Mesenteric fat pad (tissue), 1 donor: ENCODE measurements at places on chromosomes 3 and 15. TPM values are rescaled to one million over a fixed set of nuclear protein-coding genes. Genes with fewer than 3 reads are reported as not detected.

The SUSD5 gene
- 0.26 TPM for total RNA-seq

The GOLGA8M gene
- total RNA-seq, result 5.8 TPM

The LRRIQ4 gene
- total RNA-seq, result not detected

The SAMD7 gene
- total RNA-seq, result not detected

The ACTL6A gene
- 35.0 TPM for total RNA-seq

GRCh38 chr3:134666466-134666865 lies 15.6 kb upstream of the KY start:
- no peak for DNase-seq

DNA sequence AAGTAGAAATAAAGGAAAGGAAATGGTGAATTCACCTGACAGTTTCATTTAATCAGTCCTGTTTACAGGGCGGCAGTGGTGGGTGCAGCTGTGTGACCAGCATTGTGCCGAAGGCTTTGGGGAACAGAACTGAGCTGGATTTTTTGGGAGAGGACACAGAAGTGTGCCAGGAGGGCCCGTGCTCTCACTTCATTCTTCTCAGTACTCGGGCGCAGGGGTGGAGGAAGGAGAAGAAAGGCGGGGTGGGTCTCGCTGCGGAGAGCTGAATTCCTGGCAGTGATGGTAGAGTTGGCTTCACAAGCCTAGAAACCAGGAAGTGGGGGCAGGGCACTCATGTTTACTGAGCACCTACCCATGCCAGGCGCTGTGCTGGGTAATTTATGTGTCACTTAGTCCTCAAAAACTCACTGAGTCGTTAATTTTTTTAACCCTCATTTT lies 64.6 kb downstream of the CRTC3 start:
- peak; percentile 92 for DNase-seq

GRCh38 chr3:122975924-122976293 lies 51.7 kb downstream of the SEMA5B start:
- DNase-seq, result no peak

DNA sequence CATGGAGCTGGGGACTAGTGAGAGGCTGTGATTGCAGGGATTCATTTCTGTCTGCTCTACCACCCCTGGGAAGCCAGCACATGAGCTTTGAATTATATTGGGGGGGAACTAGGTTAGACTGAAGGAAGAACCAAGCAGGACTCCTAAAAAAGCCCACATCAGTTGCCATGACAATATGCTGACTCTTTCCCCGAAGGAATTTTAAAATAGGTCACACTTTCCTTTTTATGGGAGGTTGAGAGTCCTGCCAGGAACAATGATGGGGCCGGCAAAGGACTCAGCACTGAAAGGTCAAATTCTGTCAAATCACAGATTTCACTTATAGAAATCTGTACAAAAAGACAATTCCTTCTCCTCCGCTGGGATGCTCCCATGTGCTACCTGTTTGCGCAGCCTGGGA lies 130.8 kb downstream of the ZNF621 start:
- DNase-seq, result peak; percentile 35

GRCh38 chr3:106033654-106034053 lies 164.8 kb upstream of the CBLB start:
- no peak for DNase-seq

GRCh38 chr15:98758224-98758623 lies 109.9 kb downstream of the IGF1R start:
- no peak for DNase-seq

GRCh38 chr15:74239051-74239705 lies 3.1 kb downstream of the CCDC33 start:
- no peak for DNase-seq

- no peak for DNase-seq
These were observed 222.0 kb upstream of the GAP43 start for GRCh38 chr3:115401298-115401697.

- DNase-seq, result no peak
These were observed 31.6 kb downstream of the ZDHHC19 start for GRCh38 chr3:196179380-196180308.

DNA sequence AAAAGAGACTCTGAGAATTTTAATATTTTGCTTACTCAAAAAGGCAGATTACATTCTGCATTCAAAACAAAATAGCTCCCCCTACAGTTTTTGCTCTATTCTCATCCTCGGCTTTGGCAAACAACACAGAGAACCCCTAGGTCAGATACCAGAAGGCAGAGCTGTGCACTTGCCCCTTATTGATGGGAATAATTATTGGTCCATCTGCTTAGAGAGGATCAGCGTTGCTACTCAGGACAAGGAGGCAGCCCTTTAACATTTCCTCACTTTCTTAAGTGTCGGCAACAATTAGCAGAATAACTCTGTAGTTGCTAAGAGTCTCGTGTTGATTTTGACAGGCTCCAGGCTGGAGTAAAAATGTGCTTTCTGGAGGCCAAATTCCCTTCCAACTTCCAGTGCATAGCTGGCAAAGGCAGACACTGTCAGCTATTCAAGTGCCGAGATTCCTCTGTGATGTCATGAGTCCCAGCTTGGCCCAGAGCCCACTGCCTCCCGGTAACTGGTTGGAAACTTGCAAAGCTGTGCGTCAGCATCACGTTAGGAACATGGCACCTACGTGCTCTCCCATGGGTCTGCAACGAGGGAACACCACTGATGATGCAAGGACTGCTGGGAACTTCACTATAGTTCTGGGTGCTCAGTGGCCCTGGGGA lies 482.7 kb upstream of the ADAMTS9 start:
- DNase-seq, result peak; percentile 94

GRCh38 chr3:41169023-41169422 lies 30.3 kb upstream of the CTNNB1 start:
- no peak for DNase-seq

DNA sequence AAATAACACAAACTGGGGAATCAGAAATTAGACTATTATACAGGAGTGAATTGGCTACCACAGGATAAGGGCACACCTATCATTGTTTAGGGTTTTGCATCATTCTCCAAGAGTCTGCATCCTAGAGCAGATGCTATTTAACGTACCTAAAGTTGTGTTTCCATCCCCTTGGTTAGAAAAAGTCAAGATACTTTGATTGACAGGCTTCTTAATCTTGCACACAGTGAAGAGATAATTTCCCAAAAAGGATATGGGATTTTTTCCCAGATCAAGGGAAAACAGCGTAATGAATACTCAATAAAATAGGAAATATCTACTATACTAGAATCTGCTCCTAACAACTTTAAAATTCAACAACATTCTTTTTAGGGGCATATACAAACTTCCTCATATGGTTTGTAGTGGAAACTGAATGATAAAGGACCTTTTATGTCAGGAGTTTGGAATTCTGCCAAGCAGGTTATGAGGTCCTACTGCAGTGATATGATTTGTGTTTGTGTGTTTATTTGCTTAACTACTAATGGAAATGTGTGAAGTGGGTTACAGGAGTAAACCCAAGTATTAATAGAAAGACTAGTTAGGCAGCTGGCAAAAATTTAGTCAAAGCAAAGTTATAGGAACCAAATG lies 124.1 kb upstream of the MME start:
- no peak for DNase-seq

- no peak for DNase-seq
These were observed 37.4 kb downstream of the ZNF860 start for GRCh38 chr3:32018757-32019564.

DNA sequence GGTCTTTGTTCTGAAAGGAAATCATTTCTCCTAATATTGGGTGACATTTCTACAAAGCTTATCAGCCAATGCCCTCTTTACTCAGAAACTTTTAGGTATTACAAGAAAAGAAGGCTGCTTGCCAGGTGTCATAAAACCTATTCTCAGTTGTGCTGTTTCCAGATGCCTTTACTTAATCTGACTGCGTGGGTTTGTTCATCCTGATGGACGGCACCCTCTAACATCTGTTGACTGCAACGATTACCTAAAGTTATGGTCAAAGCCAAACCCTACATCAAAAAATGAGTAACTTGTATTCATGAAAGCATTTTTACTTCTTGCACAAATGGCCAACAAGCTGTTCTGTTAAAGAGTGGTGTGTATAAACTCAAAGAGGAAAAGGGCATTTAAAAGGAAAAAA lies 207.7 kb upstream of the PDZRN3 start:
- no peak for DNase-seq

DNA sequence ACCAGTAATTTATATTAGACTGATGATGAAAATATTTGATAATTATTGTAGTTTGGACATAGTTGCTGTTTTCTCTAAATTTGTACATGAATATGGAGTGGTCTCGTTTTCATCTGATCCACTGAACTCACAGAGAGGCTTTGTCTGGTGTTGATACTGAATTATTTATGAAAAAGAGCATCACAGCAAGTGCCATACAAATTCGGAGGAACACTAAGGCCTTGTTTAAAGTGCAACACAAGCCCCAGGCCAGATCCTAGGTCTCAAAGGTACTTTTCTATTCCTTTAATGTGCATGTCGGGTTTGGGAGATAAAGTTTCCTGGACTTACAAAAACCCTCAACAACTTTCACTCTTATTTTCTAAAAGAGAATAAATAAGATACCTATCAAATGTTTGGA lies 796.8 kb upstream of the EPHA6 start:
- DNase-seq, result no peak

DNA sequence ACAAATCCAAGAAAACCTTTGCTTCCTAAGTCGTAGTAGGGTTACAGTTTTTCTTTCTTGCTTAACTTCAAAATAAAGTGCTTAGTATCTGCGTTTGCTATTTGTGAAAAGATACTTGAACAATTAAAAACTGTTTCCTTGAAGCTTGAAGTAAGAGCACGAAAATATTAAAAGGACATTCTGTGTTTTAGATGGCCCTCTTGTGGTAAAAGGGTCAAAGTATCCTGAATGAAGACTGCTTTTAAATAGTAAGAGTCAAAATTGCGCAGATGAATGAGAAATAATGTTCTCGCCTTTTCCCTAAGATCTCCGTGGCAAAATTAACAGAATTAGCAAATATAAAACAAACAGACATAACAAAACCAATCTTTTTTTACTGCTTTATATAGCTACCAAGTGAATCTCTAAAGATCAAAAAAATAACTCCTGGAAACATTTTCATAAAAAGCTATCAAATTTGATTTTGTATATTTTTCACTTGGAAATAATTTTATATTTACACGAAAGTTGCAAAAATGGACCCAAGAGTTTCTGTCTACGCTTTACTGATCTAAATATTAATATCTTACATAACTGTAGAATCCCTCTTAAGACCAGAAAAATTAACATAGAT lies 175.4 kb downstream of the MBNL1 start:
- no peak for DNase-seq

DNA sequence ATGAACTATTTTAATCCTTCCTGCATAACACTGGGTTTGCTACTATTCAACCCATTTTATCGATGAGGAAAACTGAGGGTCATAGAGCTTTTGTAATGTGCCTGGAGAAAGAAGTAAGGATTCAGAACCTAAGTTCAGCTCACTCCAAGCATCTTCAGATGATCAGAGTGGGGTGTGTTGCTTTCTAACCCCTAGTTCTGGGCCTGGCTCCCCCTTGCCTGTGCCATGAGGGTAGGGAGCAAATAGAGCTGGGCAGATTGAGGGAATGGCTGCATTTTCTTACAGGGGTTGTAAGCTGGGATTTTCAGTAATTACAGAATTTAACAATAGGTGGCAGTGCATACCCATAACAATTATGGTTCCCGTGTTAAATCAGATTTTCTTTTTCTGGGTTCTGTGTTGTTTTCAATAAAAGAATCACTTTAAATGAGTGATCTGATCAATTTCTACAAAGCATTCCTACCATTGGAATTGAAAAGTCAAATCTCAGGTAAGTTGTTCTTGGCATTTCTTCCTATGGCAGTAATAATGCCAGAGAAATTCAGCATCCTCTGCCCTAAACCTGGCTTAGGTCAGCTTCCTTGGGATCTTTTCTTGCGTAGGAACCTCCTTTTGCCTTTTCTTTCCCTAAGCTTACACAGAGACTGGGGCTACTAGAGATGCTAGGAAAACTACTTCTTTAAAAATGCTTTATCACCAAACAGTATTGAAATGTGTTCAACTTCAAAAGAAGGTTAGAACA lies 103.8 kb upstream of the IL12A start:
- no peak for DNase-seq

- peak; percentile 74 for DNase-seq
These were observed 22.5 kb downstream of the SLC41A3 start for GRCh38 chr3:126061301-126062032.

DNA sequence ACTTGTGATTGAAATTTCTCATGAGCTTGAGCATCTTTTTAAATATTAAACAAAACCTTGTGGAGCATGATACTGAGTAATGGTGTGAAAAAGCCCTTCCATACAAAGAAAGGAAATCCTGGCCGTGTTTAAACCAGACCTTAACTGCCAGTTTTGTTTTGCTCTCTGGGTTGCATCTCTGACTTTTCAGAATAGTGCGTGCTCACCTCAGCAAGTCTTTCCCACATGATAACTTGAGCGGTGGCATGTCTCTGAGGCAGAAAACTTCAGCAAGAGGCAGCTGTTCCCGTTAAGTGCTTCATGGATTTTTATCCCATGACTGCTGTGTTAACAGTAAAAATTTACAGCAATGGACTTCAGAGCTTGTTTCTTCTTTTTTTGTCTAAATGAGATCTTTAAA lies 393.3 kb downstream of the FEZF2 start:
- DNase-seq, result no peak

DNA sequence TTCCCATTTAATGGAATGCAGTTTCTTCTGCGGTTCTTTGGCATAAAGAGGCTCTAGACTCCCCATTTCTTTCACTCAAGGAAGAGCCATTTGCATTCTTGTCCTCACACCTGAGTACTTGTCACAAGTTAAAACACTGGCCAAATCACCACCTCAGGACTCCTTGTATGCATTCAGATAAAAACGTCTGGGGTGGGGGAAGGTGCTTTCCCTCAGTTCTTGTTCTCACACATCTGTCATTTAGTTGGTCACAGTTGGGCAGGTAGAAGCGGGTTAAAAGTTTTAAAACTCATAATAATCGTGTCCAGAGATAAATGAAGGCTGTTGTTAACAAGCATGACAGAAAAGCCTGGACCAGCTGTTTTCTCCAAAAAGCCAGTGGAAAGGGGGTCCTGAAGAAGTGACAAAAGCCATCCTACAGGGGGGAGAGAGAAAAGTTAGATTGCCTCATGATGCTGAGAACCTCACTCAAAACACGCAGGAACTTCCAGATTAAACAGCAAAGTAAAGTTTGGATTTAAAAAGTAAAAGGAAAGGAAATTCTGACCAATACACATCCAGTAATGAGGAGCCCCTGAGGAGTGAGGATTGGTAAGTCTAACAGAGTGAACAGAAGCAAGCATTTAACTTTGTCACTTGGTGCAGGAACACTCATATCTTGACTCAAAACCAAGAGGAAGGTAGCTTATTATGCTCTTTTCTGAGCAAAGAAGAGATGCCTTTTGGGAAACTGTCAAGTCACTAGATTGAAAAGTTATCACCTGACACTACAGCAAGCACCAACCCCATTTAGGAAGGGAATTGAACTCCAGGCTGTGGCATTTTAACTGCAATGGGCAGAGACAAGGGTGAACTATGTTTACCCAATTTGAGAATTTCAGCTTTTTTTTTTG lies 2.8 kb downstream of the BCL2L10 start:
- DNase-seq, result no peak

DNA sequence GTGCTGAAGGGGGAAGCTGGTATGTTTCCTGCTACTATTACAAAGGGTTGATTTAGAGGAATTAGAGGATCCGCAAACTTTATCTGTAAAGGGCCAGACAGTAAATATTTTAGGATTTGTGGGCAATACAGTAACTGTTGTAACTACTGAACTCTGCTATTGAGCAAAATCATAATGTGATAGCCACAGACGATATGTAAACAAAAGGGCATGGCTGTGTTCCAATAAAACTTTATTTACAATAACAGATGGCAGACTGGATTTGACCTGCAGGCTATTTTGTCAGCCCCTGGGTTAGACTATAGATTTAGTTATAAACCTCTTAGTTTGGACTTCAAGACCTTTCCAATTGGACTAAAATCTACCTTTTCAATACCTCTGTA lies 27.8 kb upstream of the KCNMB2 start:
- DNase-seq, result no peak

GRCh38 chr3:9947025-9947995 lies 4.9 kb downstream of the PRRT3 start:
- DNase-seq, result no peak

- DNase-seq, result no peak
These were observed 94.6 kb downstream of the CYP19A1 start for GRCh38 chr15:51243774-51244173.
